ENCODE measurements at places on chromosomes 2 and 18.

GRCh38 chr2:45008296-45009129 lies 739 bp downstream of the SIX2 start:
- DNase-seq = no peak

DNA sequence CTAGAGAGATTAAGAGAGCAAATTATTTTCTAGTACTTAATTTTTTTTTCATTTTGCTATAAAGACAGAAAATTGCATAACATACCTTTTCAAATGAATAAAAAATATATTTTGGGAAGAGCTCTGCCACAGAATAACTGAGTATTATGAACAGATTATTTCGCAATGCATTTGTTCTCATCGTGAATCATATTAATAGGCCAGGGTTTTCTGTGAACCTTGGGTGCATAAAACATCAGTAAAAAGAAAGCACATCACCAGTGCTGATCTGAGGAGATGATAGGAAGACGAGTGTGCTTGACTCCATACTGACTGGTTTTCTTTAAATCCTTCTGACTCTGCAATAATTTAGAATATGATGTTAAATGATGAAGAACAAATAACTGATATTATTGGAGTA lies 409.1 kb downstream of the CPS1 start:
- DNase-seq = no peak

DNA sequence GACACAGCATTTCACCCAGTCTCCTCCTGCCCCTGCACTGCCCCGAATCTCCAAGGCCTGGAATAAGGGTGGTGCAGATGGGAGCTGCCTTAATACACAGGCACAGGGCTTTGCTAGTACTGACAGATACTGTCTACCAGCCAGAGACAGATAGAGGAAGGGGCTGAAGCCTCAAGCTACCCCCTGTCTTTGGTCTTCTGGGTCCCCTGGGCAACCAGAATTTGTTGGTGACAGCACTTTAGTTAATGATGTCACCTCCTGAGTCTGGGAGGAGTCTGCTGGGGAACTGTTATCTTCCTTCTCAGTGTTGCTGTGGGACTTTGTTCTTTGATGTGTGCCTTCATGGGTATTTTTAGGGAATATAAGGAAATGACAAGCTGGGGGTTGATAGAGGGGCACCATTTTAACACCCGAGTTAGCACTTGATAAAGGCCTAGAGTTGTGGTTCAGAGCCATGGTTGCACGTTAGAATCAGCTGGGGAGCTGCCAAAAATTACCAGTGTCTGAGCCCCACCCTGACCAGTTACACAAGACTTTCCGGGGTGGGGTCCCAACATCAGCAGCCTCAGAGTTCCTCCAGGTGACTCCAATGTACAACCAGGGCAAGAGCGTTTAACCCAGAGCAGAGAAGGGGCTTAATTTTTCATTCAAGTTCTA lies 136.8 kb downstream of the SMAD7 start:
- DNase-seq = no peak

DNA sequence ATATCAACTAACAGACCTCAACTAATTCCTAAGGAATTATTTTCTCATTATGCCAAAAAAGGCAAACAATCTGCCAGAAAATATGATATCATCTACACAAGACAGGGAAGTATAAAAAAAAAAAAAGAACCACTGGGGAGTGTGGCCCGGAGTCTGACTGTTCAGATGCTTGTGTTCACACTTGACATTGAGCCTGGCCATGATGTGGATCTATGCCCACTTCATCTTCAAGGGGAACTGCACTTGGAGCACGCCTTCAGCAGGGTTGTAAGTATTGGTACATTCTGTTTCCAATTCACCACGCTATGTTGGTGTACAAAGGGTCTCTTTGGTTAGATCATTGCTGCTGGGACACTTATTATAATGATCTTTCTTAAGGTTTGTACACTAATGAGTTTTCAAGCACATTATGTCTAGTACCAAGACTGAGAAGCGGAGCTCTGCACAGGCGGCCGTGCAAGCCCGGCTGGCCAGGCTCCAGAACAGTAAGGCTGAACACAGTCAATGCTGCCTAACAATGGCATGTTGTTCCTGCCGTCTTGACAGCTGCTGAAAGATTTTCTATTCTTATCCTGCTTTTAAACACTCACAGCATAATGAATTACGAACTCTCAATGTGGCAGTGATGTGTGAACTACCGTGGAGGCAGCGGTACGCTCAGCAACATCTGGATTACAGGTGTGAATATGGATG lies 788.4 kb upstream of the SOX11 start:
- DNase-seq = no peak

DNA sequence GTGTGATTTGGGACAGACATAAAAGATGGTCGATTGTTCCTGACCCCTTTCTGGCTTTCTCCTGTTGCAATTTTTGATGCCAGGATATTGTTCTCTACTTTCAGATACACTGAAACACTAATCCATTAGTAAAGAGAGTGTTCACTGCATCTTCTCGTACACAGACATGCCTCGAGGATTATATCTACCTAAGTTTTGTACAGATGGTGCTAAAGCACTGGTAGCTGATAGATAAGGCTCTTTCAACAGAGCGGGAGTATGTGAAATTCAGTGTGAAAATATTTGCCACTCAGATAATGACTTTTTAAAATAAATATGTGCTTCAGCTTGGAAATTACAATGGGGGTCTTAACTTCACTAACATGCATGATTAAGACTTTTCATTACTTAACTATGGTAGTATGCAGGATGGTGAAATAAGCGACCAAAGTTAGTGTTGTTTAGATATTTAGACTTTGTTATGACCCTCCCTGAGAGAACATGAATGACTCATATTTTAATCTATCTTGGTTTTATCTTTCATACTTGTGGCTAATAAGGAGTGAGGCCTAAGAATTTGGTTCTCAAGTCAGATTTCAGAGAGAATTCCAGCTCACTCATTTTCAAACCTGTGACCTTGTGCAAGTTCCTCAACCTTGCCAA lies 474.9 kb downstream of the NRXN1 start:
- DNase-seq = no peak

GRCh38 chr2:85704800-85705679 lies 10.9 kb downstream of the GNLY start:
- no peak for DNase-seq

GRCh38 chr2:196067088-196067382 lies 1.6 kb downstream of the DNAH7 start:
- no peak for DNase-seq

DNA sequence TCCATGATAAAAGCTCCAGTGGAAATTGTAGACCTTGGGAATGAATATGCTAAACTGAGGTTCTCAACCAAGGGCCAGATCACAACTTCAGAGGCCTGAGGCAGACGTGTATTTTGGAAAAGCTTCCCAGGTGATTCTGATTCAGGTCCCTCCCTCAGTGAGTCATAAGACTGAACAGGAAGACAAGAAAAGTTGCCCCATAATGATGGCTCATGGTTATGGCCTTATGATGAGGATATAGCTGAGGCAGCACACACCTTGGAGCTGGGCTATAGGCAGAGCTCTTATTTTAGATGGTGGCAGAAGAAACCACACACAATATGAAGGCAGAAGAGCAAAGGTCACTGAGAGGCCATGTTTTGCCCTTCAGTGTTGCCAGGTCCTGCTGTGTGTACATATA lies 9.6 kb downstream of the ANTXR1 start:
- no peak for DNase-seq

GRCh38 chr2:232518844-232519243 lies 1.3 kb upstream of the PRSS56 start:
- no peak for DNase-seq
